ENCODE measurements at places on chromosomes 5 and 9.

DNA sequence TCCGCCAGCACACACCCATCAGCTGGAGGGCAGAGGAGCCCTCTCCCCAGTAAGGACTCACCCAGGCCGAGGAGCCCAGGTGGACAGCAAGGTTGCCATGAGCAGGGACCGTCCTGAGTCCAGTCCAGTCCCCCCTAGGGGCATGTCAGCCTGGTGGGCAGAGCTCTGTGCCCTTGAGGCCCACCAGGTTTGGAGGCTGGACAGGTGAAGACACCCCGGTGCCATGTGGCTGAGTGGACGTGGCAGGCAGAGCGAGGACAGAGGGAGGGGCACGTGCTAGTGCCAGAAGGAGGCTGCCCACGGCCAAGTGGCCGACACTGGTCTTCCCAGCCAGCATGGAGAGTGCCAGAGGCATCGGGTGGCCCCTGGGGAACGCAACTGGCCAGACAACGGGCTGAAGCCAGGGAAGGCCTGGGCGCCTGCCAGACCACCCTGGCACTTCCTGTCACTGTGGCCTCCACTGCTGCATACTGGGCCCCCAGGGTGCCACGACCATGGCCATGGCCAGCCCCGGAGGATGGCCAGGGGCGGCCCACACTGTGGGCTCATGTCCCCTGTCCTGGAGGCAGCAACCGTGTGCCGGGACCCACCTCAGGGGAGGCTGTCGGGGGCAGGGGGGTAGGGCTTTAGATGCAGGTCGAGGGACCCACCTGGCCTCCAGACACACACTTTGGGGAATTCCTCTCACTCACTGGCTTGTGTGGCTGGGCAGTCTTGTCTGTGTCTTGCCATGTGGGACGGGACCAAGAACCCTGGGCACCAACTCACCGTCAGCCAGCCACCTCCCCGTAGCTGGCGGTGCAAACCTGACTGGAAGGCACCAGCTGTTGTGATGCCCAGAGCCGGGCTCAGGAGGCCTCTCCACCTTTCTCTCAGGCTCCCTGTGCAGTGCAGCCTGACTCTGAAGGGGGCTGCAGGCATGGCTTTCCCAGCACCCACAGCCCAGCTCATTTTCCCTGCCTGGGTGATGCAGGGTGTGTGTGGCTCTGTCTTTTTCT lies 42.3 kb upstream of the LPCAT1 start:
- DNase-seq = no peak

DNA sequence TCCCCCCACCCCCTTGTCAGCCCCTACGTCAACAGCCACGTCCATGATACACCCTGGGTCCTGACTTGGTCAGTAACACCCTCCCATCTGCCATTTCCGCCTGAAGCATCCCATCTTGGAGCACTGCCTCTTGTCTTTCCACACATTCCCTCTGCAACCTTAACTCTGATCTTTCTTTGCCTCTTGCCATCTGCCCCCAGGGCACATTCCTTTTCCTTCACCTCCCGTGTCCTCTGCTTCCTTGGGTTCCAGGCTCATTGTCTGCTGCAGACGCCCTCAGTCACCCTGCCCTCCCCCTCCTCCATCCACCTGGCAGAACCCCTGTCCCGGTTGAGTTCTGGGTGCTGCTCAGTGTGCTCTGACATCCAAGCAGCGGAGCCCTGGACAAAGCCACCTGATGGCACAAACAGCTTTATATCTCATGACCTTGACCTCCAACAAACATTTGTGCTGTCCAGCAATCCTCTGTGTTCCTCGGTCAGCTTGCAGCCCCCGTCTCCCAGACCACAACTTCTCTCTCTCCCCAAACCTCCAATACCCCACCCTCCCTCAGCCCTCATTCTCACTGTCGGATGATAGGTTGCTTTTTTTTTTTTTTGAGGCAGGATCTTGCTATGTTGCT lies 97.7 kb upstream of the IER5L start:
- no peak for DNase-seq

DNA sequence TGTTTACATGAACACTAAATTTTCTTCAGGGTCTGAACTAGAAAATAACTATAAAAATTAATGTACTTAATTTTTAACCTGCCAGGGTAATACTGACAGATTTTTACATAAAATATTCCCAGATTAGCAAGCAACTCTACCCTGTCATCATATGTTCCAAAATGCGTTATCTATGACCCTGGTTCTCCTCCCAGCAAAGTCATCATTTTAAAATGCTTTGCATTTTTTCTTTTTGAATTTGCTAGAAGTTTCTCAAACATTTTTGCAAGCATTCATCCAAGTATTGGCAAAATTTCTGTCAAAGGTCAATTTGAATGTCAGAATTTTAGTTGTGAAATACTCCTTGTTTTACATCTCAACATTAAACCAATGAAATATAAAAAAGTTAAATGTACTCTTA lies 144.5 kb upstream of the FTMT start:
- no peak for DNase-seq

DNA sequence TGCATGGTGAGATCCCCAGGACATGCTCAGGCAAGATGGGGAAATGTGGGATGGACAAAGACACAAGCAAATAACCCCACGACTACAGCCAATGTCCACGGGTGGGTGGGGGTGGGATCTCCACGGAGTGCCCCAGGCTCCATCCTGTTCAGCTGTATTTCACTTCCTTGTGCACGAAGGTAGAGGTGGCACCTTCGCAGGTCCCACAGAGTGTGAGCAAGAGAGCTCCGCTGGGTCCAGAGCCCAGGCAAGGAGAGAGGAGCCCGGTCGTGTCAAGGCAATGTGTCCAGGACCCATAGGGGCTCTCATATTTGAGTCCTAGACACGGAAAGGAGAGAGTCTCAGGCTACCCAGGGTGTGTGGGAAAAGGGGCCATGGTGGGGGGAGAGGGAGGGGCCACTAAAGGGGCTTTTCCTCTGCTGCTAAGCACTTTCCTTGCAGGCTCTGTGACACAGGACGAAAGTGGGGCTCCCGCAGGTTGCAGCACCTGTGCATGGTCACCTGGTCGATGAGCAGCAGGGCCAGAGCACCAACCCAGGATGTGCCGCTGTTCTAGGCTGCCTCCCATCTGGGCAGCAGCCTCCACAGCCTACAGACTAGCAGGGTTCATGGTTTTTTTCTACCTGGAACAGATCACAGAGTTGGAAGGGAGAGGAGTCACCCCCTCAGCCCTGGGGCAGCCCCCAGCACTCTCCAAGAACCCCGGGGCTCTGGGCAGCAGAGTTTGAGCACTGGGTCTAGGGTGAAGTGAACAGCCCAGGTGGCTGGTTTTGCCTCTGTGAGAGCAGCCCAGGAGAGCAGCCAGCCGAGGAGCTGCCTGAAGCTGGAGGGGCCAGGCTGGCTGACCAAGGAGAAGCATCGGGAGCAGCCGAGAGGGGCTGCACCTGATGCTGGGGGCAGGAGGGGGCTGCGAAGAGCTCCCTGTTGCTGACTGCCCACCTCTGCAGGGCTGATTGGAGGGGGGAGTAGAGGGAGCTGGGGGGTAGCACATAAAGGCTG lies 100.7 kb upstream of the MVB12B start:
- no peak for DNase-seq

DNA sequence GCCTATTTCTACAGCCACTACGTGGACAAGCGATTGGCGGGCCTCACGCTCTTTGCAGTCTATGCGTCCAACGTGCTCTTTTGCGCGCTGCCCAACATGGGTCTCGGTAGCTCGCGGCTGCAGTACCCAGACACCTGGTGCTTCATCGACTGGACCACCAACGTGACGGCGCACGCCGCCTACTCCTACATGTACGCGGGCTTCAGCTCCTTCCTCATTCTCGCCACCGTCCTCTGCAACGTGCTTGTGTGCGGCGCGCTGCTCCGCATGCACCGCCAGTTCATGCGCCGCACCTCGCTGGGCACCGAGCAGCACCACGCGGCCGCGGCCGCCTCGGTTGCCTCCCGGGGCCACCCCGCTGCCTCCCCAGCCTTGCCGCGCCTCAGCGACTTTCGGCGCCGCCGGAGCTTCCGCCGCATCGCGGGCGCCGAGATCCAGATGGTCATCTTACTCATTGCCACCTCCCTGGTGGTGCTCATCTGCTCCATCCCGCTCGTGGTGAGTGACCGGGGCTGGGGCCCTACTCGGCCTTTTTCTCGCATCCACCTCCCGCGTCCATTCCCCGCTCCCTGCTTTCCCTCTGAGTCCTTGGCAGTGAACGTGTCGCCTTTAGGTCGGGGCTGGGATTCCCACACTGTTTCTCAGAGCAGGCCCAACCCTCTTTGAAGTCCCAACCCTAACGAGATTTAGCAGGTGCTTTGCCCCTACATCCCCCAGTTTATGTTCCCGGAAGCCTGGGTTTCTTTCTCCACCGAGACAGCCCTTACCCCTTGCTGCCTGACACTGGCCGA lies 1.8 kb downstream of the PTGER4 start:
- peak; percentile 40 for DNase-seq

DNA sequence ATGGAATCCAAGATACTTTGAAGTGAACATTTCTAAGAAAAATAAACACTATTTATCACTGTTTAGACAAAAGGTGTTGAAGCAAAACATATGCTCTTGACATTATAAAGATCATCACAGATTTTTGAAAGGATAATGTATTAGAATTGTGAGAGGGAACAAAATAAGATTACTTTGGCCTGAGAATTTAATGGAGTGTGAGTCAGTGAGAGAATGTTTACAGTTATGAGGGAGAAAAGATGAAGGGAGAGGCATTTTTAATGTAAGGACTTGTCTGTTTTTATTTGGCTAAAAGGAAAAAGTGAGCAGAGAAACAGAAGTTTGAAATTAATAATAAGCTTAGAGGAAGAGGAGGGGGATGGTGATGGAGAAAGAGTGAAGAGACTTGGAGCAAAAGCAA lies 1010.1 kb downstream of the EFNA5 start:
- DNase-seq = no peak

- DNase-seq = no peak
These were observed 634.9 kb upstream of the ZNF608 start for GRCh38 chr5:125381290-125381689.

GRCh38 chr5:154071799-154072413 lies 33.1 kb downstream of the MFAP3 start:
- no peak for DNase-seq

- DNase-seq = no peak
These were observed 18.3 kb downstream of the ABO start for GRCh38 chr9:133256686-133257091.

- no peak for DNase-seq
These were observed 186.8 kb upstream of the NFIB start for GRCh38 chr9:14500705-14501104.

DNA sequence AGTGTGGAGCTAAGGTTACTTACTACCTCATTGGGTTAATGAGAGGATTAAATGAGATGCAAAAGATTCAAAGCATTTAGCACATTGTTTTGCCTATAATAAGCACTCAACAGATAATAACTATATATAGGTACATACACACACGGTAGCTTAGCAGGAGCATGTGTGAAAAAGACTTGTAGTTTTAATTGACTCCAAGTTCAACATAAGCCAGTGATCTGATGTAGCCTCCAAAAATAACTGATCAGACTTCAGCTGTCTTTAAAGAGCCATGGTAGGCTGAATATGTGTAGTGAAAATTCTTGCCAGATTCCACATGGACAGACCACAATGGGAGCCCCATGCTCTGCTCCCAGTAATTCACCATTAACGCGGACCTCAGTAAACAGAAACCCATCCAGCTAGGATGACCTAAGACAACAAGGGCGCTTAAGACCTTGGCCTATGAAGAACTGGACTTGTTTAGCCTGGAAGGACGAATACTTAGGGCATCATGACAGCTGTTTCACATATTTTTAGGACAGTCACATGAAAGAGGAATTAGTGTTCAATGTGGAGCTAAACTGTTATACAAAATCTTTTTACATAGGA lies 115.1 kb upstream of the ZNF366 start:
- no peak for DNase-seq

- no peak for DNase-seq
These were observed 648.1 kb downstream of the ACTL7B start for GRCh38 chr9:108207561-108208165.

DNA sequence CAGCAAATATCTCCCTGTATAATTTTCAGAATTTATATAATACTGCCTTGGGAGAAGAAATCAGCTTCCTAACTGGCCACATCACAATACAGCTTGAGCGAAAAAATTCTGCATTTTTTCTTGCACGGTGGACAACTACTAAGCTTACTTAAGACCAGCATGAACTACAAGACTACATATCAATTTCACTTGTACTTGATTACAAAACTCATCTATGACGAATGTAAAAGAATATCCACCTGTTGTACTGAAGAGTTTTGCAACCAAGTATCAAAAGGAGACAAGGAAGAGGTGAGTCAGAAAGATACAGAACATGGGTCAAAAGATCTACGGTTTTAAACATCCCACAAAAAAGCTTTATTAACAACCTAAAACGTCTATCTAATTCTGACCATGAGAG lies 279.4 kb downstream of the BNC2 start:
- DNase-seq = no peak
